Left renal cortex interstitium (tissue), 4 donors: ENCODE measurements at places on chromosomes 13 and 19.
A peak's percentile ranks its signal among the peaks of the same experiment; 100 is the strongest.

GRCh38 chr19:6222884-6223283, 56.9 kb downstream of the MLLT1 start:
- DNase-seq = no peak

- DNase-seq = no peak
Observed at GRCh38 chr13:40123962-40124632, 468.6 kb downstream of the COG6 start.

DNA sequence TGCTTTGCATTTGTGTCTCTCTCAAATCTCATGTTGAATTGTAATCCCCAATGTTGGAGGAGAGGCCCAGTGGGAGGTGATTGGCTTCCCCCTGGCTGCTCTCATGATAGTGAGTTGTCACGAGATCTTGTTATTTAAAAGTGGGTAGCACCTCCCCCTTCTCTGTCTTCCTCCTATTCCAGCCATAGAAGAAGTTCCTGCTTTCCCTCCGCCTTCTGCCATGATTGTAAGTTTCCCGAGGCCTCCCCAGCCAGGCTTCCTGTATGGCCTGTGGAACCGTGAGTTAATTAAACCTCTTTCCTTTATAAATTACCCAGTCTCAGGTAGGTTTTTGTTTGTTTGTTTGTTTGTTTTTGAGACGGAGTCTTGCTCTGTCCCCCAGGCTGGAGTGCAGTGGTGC, 3.8 kb downstream of the LILRA4 start:
- DNase-seq = no peak

- DNase-seq = no peak
Observed at GRCh38 chr13:102260256-102260655, 141.6 kb downstream of the FGF14 start.

DNA sequence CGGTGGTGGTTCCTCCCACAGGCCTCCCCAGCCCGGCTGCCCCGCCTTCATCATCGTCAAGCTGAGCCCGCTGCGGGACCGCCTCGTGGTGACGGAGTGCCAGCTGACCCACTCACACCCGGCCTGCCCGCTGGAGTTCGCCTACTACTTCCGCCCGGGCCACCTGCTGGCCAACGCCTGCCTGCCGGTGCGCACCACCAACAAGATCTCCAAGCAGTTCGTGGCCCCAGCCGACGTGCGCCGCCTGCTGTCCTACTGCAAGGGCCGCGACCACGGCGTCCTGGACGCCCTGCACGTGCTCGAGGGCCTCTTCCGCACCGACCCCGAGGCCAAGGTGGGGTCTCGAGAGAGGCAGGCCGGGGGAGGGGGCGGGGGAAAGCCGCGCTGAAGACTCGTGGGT, 12.0 kb downstream of the ZSWIM9 start:
- no peak for DNase-seq

- DNase-seq = no peak
Observed at GRCh38 chr13:97535614-97536013, 101.6 kb downstream of the RAP2A start.

DNA sequence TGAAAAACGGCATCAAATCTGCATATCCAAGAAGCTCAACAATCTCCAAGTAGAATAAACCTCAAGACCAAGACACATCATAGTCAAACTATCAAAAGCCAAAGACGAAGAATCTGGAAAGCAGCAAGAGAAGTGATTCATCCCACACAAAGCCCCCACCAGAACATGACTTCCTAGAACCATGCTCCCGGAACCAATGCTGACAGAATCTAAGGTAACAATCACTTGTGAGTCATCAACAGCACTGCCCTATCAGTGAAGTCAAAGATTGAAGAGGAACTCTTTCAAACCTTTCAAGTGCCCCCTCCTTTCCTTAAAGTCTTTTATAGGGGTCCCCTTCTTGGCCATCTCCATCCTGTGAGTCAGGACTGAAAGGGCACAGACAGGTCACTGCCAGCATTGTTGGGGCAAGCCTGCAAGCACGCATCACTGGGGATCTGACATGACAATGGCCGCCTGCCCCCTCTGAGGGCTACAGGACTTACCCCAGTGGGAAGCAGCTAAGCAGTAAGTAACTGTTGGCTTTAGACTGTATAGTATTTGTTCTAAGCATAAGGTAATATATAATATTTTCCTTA, at the start of gene CCDC70:
Gene CCDC70, plus strand, starts transcription at position 247 of the 578 bp plus-strand sequence. CDS start 3,443 bp downstream, outside the sequence.
- DNase-seq = no peak

DNA sequence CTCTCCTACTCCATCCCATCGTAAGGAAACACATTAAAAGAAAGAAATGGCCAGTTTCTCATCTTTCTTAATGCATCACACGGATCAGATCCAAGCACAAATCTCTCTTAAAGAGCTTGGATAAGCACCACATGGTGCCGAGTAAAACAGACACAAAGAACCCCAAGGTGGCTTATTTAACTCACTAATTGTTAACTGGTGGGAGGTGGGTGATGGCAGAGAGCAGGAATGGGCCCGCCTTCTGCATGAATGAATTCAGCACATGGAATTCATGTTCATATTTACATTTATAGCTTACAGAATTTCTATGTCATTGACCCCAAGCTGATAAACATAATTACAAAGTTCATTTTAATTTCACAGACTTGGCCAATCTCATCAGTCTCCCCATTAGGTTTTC, 89.9 kb downstream of the MZT1 start:
- DNase-seq = no peak

- no peak for DNase-seq
Observed at GRCh38 chr19:3458229-3459088, 21.9 kb downstream of the SMIM24 start.

GRCh38 chr19:32676186-32676894, 692 bp downstream of the RGS9BP start:
- no peak for DNase-seq

GRCh38 chr19:4916292-4917082, 7.2 kb downstream of the UHRF1 start:
- DNase-seq = no peak

DNA sequence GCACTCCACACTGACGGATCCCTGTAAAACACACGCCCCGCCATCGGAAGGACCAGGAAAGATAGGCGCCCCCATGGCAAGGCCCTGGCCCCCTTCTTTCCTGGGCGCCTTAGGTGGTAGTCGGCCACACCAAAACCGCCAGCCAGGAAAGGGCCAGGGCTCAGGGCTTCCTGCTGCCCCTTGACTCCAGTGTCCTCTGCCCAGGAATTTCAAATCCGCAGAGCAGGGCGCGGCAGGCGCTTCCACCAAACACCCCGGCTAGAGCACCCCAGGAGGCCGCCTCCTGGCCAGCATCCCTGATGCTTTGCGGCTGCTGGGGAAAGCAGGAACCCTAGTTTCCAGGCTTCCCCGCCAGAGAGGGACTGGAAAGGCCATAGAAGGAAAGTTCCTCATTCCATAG, 57.5 kb downstream of the ZNF726 start:
- DNase-seq = no peak

DNA sequence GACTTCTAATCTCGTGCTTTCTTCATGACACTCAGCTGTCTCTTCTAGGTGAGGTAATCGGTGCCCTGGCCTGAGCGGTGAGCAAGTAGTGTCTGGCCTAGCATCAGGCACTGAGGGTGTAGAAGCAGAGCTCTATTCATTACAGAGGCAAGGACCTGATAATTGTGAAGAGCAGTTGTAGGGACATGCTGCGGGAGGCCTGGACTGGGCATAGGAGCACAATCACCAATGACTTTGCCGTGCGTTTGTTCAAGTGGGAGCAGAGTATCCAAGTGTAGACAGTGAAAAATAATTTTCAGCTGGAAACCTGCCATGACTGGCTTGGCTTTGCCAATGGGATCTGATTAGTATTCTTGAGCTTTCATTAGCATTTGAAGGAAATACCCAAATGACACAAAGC, 32.1 kb upstream of the DCLK1 start:
- no peak for DNase-seq

DNA sequence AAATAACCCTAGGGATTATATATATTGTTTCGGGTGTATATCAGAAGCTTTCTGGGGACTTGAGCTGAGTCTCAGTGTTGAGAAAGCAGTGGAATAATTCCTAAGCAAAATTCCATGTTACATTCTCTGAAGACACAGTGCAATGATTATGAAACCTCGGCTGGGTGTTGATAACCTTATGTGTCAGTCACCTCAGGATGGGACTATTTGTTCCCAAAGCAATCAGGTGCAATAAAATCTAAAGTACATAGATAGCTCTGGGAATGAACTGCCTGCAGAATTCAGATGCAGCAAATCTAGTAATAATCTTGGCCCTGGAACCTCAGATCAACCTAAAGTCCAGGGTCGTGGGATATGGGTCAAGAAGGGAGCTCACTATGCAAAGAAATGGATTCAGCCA, 53.0 kb downstream of the EDNRB start:
- no peak for DNase-seq

DNA sequence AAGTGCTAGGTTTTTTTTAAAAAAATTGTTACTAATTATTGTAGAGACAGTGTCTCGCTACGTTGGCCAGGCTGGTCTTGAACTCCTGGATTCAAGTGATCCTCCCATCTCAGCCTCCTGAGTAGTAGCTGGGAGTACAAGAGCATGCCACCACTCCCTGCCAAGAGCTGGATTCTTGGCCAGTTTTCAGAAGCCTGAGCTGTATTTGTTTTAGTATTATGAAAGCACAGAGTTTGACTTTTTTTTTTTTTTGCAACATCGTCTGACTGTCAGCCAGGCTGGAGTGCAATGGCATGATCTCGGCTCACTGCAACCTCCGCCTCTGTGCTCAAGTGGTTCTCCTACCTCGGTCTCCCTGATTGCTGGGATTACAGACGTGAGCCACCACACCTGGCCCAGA, 7.0 kb downstream of the ARMC6 start:
- no peak for DNase-seq

DNA sequence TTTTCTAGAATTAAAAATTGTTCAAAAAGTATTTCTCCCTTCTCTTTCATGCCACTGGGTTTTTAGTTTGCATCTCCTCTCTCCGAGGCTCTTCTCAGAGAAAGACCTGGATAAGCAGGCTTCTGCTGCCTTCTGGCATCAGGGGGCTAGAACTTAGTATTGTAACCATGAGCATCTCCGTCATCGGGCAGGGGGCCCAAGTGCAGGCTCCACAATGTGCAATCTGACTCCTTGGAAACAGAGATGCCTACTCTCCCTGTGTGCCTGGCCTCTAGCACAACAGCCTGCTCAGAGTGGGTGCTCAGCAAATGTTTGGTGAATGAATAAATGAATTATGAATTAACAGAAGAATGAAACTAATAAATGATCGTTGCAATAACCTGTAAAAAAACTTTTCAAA, 45.6 kb upstream of the MTIF3 start:
- DNase-seq = no peak

DNA sequence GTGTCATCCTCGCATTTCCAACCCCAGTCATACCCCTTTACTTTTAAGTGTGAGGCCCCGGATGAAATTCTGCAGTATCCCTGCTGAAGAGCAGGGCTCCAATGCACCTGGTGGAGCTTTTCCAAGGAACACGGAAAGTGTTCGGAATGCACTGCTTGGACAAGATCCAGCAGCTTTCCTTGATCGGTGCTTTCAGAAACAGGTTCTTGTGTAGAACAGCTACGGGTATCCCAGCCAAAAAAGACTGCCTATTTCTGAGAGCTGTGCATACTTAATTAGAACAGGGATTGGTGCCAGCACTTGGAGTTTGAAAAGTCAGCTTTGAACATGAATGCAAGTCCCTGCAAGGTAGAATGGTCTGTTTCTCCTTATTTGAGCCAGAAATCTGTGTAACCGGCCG, 87.2 kb upstream of the C1QTNF9B start:
- DNase-seq = no peak

GRCh38 chr19:10836479-10837330, 693 bp upstream of the TMED1 start:
- DNase-seq = no peak

- no peak for DNase-seq
Observed at GRCh38 chr19:35262101-35262761, 6.5 kb upstream of the USF2 start.

GRCh38 chr13:20686863-20687579, 16.5 kb upstream of the IL17D start:
- no peak for DNase-seq

- DNase-seq = no peak
Observed at GRCh38 chr19:6070720-6071485, 39.4 kb downstream of the RFX2 start.

DNA sequence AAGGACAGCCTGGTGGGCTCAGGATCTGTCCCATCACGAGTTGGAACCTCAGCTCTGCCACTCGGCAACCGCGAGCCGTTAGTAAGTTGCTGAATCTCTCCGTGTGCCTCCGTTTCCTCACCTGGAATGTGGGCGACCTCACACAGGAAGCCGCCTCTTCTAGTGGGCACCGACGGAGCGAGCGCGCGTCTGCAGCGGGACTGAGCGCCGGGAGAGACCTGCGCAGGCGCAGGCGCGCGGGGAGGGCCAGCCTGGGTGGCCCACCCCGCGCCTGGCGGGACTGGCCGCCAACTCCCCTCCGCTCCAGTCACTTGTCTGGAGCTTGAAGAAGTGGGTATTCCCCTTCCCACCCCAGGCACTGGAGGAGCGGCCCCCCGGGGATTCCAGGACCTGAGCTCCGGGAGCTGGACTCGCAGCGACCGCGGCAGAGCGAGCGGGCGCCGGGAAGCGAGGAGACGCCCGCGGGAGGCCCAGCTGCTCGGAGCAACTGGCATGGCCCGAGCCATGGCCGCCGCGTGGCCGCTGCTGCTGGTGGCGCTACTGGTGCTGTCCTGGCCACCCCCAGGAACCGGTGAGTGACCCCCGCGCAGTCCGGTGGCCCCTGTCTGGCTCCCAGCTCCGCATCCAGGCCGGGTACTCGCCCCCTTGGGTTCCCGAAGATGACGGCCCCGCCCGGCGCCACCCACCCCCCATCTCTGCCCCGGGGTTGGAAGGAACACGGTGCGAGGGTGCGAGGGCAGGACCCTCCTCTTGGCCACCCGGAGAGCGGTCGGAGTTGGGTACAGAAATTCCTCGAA, at the start of gene PVR:
Gene PVR, plus strand, starts transcription at position 306 of the 797 bp plus-strand sequence. Its CDS starts 187 bp downstream, at position 493.
- DNase-seq = peak; percentile 52

DNA sequence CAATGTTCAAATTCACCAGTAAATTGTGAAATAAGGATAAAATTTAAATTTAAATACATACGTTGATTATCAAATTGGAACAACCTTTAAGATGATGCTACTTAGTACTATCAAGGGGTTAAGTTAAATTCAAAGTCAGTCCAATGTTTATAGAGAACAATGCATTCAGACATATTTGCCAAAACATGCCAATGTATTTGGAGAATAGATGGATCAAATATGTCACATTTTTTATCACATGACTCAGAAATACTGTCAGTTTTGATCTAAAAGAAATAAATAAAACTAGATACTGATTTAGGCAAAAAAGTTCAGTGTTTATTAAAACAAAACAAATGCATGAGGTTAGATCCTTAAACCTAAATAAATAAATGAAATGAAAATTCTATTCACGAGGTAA, 281.2 kb downstream of the SLITRK5 start:
- no peak for DNase-seq

GRCh38 chr13:91228108-91228507, 119.4 kb upstream of the MIR17HG start:
- no peak for DNase-seq

DNA sequence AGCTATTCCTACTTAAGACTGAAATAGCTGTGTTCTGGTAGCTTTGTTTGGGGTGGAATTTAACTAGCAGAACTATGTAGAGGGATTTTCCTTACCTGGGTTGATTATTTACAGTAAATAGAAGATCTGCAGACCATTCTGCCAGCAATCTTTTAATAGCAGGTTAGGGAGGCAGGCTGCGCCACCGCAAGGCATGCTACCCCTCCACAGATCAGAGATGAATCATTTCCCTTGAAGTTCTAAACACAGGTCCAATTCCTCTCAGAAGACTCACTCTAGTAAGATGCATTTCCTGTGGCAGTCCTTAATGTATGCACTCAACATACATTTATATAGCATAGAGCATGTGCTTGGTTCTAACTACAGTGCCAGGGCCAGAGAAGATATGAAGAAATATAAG, 109.0 kb downstream of the TNFRSF19 start:
- no peak for DNase-seq

GRCh38 chr19:1690699-1691307, 38.4 kb upstream of the TCF3 start:
- DNase-seq = no peak
